ENCODE measurements at places on chromosomes 2 and 18.

GRCh38 chr2:237501892-237502513 is 15.0 kb downstream of the MLPH start:
- DNase-seq = no peak

DNA sequence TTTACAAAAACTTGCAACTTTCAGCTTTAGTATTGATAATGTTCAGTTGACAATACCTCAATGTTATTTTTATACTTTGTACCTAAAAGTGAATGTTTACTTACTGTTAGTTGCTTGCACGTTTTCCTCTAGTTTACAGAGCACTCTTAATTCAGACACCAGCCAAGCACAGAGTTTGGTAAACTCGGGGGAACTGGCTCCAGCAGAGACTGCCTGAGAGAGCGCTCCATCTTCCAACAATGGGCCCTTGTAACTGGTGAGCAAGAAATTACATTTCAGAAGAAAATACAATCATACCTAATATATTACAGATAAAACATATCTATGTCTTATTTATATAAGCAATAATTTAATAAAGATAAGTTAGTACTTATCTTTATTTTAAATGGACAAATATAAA is 3.7 kb downstream of the FAM98A start:
- no peak for DNase-seq

DNA sequence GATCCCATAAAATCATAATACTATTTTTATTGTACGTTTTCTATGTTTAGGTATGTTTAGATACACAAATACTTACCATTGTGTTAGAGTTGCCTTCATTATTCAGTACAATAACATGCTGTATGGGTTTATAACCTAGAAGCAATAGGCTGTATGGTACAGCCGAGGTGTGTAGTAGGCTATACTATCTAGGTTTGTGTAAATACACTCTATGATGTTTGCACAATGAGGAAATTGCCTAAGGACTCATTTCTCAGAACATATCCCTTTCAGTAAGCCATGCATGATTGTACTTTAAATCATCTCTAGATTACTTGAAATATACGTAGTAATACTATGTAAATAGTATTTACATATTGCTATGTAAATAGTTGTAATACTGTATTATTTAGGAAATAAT is 156.7 kb downstream of the CDCA7 start:
- no peak for DNase-seq

- no peak for DNase-seq
Observed at GRCh38 chr18:1488957-1489356, 584.3 kb downstream of the ADCYAP1 start.

DNA sequence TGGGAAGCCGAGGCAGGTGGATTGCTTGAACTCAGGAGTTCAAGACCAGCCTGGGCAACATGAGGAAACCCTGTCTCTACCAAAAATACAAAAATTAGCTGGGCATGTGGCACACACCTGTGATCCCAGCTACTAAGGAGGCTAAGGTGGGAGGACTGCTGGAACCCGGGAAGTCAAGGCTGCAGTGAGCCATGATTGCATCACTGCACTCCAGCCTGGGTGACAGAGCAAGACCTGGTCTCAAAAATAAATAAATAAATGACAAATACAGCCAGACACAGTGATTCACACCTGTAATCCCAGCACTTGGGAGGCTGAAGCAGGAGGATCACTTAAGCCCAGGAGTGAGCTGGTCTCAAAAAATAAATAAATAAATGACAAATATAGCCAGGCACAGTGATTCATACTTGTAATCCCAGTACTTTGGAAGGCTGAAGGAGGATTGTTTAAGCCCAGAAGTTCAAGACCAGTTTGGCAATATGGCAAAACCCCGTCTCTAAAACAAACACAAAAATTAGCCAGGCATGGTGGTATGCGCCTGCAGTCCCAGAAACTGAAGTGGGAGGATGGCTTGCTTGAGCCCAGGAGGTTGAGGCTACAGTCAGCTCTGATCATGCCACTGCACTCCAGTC is 6.2 kb downstream of the KANSL3 start:
- no peak for DNase-seq

DNA sequence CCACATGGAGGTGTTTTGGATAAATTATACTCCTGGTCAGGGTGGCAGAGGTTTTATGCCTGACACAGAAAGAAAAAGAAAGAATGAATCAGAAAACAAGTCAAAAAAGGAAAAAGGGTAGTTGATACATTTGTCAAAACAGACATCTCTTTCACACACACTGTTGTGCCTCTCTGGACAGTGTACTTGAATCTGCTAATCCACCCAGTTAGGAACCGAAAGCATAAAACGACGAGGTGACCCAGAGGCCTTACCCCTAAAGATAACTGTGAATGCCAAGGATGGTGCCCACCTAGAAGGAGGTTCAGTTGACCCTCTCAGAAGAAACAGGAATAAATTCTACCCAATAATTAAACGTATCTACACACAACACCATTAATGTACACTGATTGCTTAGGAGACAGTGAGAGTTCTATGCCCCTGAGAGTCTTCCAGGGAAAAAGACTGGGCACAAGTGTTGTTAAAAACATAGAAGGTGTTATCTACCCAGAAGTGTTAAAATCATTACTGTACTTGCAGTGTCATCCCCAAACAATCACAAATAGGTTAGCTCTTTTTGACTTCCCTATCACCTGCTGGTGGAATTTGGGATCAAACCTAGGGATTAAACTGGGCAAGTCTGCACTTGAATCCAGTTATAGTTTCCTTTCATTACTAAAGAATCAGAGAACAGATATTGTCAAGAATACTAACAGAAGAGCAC is 123.2 kb upstream of the DNAJC10 start:
- no peak for DNase-seq

DNA sequence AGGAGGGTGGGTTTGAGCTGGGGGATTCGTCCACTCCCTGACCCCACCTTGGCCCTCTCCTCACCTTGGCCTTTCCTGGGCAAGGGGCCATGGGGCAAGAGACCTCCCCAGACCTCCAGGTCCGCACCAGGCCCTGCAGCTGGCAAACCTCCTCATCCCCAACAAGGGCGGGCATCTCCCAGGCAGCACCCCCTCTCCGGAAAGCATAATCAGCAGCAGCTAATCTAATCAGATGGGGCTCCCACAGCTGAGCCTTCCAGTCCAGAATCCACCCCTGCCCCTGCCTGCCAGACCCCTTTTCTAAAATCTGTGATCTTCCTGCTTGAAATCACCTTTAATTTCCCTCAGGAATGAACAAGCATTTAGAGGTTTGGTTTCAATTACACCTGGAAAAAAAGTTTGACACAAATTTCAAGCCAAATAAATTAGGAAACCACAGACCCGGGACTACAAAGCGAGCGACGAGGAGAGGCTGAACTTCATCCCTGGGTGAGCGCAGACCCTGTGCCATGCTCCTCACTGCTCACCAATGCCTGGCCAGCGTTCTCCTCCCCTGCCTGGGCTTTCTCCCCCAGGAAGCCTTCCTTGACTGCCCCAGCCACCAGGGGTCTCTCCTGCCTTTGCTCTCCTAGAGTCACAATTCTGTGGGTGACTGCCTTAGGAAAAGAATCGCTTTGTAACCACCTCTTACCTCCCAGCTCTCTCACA is 143.0 kb upstream of the MYCN start:
- DNase-seq = no peak

All from activated effector memory CD4-positive, alpha-beta T cell treated with Interleukin-2 at 50 U/mL for 16 hours (primary cell).